CD4-positive, alpha-beta T cell (primary cell): ENCODE measurements at places on chromosomes 12 and 14.
A peak's percentile ranks its signal among the peaks of the same experiment; 100 is the strongest.

DNA sequence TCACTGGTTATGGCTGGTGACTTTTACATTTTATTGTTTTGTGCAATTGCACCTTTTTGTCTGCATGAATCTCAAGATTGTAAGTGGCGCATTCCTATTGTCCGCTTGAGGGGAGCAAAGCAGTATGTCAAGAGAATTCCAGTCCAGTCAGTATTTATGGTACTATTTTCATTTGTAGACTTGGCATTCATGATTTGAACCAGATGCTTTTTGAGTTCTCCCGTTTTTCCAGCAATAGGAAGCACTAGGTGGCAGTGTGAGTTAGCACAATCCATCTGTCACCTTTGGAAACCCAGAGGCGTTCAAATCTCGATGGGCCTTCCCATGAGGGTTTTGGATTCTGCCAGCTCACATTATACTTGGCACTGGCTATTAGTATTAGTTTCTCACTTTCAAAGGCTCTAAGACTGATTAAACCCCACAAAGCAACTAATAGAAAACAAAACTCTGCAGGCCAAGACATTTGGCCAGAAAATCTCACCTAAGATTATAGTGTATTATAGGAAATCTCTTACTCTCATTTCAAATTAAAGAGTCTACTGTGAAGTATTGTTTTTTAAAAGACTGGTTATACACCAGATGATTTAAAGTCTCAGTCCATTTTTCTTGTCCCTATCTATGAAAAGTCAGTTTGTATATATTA, 2.2 kb downstream of the DACT1 start:
- peak; percentile 17 for DNase-seq

DNA sequence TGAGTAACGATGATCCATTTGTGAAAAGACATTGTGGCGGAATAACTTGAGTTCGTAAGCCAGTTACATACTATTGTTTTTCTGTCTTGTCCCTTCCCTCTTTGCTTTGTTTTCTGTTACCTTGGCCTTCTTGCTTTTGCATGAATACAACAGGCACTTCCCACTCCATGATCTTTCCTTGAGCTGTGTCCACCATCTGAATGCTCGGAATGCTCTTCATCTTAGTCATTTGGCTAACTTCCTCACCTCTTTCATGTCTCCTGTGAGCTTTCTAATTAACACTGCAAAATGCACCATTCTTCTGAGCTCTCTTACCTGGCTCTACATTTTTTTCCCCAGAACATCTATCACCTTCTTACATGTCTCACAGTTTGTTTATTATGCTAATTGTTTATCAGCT, 10.0 kb downstream of the KNTC1 start:
- DNase-seq = no peak

GRCh38 chr14:66240105-66240504, 246.1 kb upstream of the CCDC196 start:
- DNase-seq = no peak

GRCh38 chr12:108129017-108129812, at the start of gene WSCD2:
Gene WSCD2, plus strand, starts transcription at chr12:108129288. Its CDS starts 66,545 bp downstream, at chr12:108195833.
- DNase-seq = no peak

- DNase-seq = no peak
Measured at GRCh38 chr14:44112774-44113460, 394.2 kb downstream of the FSCB start.

DNA sequence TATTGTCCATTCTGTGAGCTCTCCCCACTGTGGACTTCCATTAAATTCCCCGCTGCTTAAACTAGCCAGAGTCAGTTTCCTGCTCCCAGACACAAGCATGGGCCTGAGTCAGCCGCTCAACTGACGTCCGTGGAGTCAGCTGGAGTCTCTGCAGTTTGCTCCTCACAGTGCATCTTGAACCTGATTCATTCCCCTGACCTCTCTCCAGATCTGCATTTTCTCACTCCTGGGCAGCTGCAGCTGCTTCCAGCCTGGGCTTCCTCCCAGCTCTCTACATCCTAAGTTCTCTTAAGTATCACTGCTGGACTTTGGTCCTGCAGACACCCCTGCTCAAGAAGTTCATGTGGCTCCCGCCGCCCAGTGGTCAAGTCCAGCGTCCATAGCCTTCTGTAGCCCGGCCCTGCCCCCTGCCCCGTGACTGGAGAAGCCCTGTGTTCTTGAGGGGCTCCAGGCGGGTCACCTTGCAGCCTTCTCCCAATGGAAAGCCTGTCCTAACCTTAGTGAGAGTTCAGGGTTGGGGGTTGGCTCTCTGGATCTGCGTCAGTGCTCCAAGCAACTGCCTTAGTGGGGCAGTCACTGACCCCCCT, 20.0 kb downstream of the NFKBIA start:
- DNase-seq = no peak

DNA sequence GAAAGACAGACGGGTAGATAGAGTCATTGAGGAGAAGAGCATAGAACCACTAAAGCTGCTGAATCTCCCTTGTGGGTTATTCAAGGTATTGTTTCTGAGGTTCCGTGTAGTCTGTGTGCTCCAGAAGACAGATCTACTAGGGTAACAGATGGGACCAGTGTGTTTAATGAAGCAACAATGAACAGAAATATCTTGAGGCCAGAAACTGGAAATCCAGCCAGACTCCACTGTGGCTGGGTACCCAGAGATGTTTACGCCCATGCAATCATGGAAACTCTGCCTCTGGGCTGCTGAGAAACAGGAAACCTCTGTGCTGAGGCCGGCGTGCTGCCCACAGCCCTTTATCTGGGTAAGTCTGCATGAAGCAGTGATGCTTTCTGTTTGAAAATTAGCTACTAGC, 8.3 kb downstream of the PROX2 start:
- DNase-seq = peak; percentile 58

DNA sequence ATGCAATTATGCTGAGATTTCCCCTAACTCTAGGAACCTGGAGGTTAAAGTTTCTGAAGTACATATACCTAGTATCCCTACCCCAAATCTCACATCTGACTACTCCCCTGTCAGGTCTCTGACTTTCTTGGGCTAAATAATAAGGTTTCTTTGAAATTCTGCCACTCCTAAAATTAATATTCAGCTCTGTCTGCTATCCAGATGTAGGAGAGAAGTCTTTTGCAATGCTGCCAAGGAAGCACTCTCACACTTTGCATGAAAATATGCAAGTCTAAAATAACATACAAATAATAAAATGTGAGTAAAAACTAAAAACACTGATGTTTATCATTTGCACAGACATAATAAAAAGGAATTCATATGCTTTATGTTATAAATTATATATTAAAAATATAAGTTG, 196.9 kb upstream of the LRFN5 start:
- no peak for DNase-seq

GRCh38 chr12:130357241-130357640, 19.6 kb downstream of the PIWIL1 start:
- DNase-seq = no peak

DNA sequence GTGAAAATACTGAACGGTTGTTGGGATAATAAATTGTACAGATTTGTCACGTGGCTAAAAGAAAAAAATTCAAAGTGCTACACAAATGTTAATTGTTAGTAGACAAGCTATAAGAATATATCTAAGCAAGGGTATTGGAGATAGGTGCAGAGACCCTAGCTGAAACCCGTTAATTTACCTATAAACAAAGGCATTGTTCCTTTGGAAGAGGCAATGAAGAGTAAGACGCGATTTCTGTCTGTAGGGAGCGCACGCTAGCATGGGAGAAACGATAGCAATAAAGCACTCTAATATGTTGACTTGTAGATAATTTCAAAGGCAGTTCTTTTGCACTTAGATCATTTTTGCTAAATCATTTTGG, 565 bp downstream of the CCDC77 start:
- peak; percentile 8 for DNase-seq

GRCh38 chr14:50756300-50756699, 74.7 kb downstream of the NIN start:
- DNase-seq = peak; percentile 31

DNA sequence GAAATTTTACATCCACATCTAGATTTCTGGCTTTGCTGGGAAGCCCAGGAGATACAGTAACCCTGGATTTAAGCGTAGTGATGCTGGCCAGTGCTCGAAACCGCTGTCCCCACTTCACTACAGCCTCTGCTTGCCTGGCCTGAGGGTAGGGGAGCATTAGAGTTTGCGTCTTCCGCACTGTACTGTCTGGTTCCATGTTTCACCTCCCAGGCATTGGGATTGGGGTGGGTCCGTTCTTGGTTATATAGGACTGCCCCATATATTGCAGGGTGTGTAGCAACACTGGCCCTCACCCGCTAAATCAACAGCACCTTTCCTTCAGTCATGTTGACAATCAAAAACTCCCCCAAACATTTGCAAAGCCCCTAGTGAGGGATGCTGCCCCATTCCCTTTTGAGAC, 240.8 kb downstream of the ZFP36L1 start:
- DNase-seq = no peak

DNA sequence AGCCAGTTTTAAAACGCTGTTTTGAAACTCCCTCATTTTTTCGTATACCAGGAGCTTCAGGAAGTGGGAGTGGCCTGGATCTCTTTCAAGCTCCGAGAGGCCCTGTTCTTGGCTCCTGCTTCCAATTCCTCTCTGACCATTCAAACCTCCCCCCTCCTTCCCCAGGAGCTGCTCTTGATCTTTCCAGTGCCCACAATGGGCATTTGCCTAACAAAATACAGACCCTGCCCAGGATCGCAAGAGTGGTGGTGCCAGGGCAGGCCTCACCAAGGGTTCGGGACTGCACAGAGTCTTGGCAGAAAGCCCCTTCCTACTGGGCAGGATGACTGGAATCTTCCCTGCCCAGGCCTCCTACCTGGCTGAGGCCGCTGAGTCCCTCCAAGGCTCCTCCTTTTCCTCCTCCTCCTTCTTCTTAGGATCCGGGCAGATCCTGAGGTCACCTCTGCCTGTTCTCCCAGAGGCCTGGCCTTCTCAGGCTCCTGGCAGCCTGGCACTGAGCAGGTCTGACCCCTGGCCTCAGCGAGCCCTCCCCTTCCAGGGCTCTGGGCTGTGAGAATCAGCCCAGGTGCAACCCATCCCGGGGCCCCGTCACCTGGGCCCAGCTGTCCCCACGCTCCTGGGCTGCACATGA, 46.9 kb upstream of the NOS1 start:
- DNase-seq = no peak

DNA sequence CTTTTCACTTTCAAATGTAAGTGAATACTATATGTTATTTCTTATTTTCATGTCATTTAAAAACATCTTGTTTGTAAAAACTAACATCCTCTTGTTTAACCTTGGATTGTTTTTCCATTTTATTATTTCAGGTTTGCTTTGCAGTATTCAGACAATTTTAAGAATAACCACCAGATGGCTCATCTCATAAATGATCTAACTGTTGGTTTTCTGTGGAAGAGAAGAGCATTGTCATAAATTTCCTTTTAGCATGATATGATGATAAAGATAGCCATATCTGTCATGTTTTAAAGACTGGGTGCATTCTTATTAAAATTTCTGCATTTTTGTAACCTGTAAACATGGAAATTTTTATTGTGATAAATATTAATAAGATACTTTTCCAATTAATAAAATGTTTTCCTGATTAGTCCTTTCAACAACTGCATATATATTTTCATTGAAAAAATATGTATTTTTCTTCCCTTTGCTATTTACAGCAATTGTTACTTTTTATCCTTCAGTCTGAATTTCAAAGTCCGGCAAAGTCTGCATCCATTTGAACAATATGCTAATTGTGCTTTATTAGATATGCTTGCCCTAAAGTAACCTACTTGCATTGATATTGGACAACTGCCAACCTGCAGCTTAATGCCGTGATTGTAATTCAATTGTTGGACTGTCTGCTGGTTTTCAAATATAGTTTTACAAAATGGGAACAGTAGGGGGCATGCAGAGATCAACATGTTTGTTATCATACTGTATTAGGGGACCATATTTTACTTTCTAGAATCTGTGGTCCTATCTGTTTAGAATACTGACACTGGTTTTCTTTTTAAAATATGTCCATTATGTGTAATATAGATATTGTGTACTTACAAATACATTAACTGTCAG, 163.4 kb downstream of the GARIN6 start:
- no peak for DNase-seq

GRCh38 chr12:126488806-126489205, 1423.6 kb downstream of the AACS start:
- DNase-seq = no peak

DNA sequence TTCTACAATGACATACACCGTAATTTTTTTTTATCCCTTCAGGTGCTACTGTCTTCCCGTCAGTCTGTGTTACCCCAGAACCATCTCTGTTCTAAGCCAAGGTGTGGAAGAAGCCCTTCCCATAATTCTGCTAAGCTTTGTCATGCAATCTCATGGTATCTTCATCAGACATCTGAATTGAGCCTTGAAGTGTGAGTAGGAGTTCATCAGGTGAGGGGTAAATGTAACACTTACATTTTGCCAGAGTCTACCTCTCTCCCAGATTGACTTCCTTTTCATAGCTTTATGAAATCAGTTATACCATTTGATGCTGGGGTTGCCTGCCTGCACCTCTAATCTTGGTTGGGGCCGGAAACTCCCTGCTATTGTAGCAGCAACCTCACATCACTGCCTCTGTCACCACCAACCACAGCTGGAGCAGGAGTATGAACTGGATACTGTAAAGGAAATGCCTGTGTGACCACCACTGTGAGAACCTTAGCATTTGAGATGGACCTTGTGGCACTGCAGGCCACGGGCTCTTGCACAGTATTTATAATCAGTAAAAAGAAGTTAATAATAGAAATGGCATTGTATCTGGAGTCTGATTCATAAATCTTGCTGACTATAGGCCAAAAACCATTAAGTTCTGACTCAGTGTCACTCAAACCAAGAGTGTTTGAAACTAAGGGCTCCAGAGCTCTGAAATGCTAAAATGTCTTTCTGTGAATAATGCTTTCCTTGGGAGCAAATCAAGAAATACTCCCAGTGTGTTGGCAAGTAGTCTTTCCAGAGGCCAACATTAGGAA, 58.7 kb upstream of the STK38L start:
- DNase-seq = peak; percentile 43

DNA sequence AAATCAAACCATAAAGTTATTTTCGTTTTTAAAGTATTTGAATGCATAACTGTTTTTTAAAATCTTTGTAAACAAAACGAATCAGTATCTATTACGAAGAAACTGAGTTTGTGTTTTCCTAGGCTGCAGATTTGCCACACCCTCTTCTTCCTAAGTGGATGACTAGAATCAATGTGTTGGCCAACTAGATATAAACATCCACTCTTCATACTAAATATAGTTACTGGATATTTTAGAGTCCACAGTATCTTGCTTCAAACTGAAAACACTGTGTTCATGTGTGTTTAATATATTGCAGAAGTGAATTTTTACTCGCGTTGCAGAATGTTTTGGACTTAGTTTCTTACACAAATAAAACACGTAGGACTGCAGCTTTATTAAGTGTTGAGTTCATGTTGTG, 63.2 kb downstream of the KLHL28 start:
- DNase-seq = no peak

DNA sequence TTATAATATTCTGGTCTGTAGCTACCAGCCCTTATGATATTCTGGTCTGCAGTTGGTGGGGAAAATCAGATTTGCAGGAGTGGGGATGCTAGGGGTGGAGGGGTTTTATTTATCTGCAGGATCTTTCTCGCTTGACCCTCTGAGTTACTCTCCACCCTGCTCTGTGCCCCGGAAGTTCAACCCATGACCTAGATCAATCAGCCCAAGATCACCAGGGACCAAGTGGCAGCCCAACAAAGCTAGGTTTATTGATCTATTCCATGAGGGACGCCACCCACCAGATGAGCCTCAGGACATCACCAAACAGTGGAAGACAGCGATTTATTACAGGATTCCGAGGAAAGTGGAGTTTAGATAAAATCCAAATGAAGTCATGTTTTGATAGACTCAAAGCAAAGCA, 25.8 kb upstream of the C12orf76 start:
- no peak for DNase-seq

- no peak for DNase-seq
Measured at GRCh38 chr14:51307551-51307950, 67.5 kb downstream of the TMX1 start.

- DNase-seq = peak; percentile 95
Measured at GRCh38 chr14:50062438-50063085, 53.8 kb downstream of the VCPKMT start.
